ENCODE measurements at places on chromosomes 7 and 10.

DNA sequence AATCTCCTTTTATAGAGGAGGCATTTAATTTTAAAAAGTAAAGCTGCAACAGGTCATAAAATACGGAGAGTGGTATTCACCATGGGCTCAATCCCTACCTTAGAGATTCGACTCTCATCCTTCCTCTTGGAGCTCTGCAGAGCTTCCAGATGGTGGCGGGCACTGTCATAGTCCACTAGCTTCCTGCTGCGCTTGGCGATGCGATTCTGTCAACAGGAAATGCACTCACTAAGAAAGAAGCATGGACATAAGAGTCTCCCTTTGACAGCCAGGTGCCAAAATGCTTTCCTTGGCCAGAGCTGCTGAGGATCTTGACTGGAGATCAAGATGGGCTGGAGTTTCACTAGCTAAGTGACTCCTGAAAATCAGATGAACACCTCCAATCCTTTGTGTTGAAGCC lies 154.4 kb downstream of the AMPH start:
- DNase-seq = no peak

DNA sequence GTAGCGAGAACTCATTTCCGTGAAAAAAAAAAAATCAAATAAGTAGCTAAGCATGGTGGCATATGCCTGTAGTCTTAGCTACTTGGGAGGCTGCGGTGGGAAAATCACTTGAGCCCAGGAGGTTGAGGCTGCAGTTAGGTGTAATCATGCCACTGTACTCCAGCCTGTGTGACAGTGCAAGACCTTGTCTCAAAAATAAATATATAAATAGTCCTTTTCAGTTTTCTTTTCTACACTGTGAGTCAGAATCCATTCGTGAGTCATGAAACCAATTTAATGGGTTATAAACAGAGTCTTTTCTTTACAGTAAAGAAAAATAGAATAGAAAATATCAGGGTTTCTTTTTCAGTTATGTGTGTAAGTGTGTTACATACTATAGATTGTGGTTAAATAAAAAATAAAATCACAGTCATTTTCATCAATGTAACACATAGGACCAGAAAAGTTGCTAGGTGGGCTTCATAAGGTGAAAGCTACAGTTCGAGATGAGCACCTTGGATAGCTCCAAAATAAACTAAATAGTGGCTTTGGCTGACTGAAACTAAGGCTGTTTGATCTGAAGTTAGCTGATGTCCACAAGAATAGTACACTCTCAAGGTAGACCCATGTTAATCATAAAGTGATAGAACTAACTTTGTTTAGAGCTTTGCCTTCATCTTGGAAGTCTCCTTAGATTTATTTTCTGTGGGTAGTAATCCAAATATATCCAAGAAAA lies 781.1 kb downstream of the GATA3 start:
- DNase-seq = no peak

GRCh38 chr7:111240371-111240770 lies 149.4 kb downstream of the LRRN3 start:
- DNase-seq = no peak

GRCh38 chr10:102335184-102335583 lies 60.3 kb upstream of the NFKB2 start:
- no peak for DNase-seq

- DNase-seq = no peak
Measured at GRCh38 chr7:14073988-14074387, 84.5 kb upstream of the ETV1 start.

DNA sequence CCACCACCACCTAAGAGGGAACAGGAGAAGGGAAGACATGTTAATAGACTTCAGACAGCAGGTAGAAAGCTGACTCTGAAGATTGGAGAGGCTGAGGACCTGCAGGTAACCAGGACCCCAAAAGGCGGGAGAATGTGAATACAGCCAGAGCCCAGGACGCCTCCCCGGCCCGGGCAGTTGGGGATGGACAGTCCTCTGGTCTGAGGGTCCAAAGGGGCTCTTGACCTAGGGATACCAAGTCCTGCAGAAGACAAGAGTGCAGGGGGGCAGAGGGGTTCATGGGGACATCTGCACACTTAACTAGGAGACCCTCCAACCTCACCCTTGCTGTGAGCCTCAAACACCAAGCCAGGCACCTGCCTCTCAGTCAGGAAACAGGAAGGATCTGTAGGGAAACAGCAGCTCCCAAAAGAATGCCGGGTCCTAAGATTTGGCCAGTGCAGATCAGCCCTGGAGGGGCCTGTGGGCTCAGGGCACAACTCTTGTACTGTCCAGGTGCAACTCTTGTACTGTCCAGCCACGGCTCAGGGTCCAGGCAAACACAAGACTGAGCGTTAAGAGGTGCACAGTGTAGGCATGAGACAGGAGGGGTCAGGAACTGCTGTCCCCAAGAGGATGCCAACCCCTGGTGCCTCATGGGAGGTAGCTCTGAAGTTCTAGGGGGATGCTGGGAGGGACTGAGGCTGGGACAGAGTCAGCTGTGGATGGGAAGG lies 2.3 kb upstream of the STK32C start:
- DNase-seq = no peak

DNA sequence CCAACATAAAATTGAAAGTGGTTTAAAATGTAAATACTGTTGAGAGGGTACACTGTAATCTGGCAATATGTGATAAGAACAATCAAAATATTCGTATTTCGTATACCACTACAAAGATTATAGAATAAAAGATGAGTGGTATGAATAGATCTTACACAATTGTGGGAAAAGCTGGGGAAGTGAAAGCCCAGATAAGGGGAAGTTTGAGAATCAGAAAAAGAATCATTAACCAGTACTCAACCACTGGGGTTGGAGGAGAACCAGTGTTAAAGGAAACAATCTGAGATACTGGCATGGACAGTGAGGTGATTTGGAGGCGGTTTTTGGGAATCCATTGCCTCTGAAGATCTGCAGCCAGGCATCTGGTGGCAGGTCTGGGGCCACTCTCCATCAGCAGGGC lies 59.7 kb upstream of the CDK14 start:
- no peak for DNase-seq

Data from stimulated activated CD8-positive, alpha-beta memory T cell treated with anti-CD3 and anti-CD28 coated beads, Interleukin-15, amount 100 ng/mL, for 4 hours (primary cell).